Activated CD8-positive, alpha-beta T cell treated with anti-CD3 and anti-CD28 coated beads for 36 hours (primary cell): ENCODE measurements at places on chromosomes 16 and 17.

- H3K27me3 ChIP-seq = no peaks in the 10 kb centered on the region
- H3K36me3 ChIP-seq = peaks cover 23% of the 10 kb centered on the region
- DNase-seq = no peak
- peak overlapping the region; percentile 45 for H3K4me3 ChIP-seq
- H3K4me1 ChIP-seq = peaks cover 73% of the 10 kb centered on the region
Observed at GRCh38 chr17:40345161-40345993, 19.2 kb downstream of the GJD3 start.

GRCh38 chr16:13036600-13036999, 135.2 kb downstream of the SHISA9 start:
- H3K36me3 ChIP-seq = no peaks in the 10 kb centered on the region
- peak; percentile 52 for DNase-seq
- no peak overlapping the region for H3K4me3 ChIP-seq
- H3K27ac ChIP-seq = no peak overlapping the region

DNA sequence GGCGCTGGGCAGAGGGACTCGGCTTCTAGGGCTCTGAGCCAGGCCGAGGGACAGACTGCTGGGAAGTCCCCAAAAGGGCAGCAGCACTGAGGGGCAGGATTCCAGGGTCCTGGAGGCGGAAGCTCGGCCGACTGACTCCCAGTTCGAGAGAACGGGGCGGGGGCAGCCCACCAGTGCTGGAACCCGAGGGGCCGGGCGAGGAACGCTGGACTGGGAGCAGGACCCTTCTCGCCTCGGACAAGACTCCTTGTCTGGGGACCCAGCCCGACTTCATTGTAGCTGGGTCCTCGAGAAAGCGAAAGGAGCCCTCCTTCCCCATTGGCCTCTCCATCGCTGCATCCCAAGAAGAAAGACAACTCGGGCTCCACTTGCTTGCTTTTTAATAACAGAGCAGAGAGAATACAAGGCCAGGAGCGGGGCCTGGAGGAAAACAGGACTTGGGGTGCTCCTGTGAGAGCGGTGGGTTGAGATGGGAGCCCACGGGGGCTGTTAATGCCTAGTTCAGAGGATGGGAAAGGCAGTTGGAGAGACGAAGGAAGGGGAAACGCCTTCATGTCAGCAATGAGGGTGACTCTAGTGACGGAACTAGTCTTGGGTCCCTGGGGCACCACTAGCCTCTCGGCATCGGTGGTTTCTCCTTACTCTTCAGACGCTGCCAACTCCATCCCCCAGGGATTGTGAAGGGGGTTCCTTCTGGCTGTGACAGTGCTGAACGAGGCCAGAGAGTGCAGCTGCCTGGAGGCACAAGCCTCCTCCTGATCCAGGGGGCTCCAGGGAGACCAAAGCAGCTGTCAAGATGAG, 492 bp upstream of the CAMTA2 start:
- DNase-seq = peak; percentile 21
- peak overlapping the region; percentile 85 for H3K4me3 ChIP-seq
- H3K36me3 ChIP-seq = peaks cover 21% of the 10 kb centered on the region
- no peaks in the 10 kb centered on the region for H3K27me3 ChIP-seq
- H3K27ac ChIP-seq = peak overlapping the region; percentile 92
- peaks cover 30% of the 10 kb centered on the region for H3K4me1 ChIP-seq

GRCh38 chr17:51064061-51064735, 56.5 kb downstream of the SPAG9 start:
- peaks cover 17% of the 10 kb centered on the region for H3K4me1 ChIP-seq
- no peak overlapping the region for H3K4me3 ChIP-seq
- no peaks in the 10 kb centered on the region for H3K27me3 ChIP-seq
- no peaks in the 10 kb centered on the region for H3K36me3 ChIP-seq
- H3K27ac ChIP-seq = no peak overlapping the region

DNA sequence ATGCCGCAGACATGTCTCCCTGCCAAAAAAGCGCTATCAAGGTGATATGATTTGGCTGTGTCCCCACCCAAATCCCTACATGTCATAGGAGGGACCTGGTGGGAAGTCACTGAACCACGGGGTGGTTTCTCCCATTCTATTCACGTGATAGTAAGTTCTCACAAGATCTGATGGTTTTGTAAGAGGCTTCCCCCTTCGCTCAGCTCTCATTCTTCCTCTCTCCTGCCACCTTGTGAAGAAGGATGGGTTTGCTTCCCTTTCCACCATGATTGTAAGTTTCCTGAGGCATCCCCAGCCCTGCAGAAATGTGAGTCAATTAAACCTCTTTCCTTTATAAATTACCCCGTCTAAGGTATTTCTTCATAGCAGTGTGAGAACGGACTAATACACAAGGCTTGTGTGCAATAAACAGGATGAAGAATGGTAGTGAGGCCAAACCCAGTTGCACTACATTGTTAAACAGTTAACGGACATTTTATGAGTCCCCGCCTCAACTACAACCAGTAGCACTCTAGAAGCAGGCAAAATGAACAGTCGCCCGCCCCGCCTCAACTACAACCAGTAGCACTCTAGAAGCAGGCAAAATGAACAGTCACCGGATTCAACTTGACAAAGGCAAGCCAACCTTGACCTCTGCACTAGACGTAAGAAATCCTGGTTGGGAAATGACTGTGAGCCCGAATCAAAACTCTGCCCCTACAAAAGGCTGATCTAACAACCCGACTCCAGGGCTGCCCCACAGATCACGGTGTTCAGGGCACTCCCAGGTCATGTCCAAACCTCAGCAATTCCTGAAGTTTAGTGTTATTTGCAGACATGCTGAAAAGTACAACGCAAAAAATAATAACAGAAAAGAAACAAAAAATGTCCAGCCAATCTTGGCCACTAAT, 26.3 kb downstream of the VPS53 start:
- DNase-seq = no peak
- peaks cover 23% of the 10 kb centered on the region for H3K36me3 ChIP-seq
- no peak overlapping the region for H3K27ac ChIP-seq
- H3K4me1 ChIP-seq = no peaks in the 10 kb centered on the region

DNA sequence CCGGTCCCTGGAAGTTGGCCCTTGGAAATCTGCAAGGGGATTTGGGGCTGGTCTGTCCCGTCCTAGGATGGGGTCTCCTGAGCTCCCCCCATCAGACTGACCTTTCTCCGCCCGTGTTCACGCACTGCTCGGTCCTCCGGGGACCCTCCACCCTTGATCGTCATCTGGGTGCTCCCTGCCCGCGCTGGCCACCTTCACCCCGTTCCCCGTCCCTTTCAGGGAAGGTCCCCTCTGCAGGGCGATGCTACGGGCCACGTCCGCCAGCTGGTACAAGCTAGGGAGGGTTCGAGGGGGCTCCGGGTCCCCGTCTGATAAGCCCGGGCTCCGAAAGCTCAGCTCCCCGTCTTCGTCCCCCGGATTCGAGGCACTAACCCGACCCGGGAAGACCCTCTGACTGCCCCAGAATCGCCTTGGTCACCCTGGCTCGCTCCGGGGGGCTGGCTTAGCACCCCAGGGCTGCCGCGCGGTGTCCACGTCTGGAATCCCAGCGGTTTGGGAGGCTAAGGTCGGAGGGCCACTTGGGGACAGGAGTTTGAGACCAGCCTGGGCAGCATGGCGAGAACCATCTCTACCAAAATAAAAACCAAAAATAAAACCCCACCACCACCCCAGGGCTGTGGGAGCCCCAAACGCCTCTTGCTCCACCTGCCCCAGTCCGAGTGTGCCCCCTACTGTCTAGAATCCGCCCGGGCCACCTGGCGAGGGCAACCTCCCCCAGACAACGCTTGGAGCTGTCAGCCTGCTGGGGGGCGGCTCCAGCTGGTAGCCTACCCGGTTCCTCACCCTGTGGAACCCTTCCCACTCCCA, 1.1 kb upstream of the SLC43A2 start:
- peak overlapping the region; percentile 26 for H3K27ac ChIP-seq
- peaks cover 11% of the 10 kb centered on the region for H3K4me1 ChIP-seq
- no peaks in the 10 kb centered on the region for H3K36me3 ChIP-seq
- peak overlapping the region; percentile 75 for H3K4me3 ChIP-seq
- peaks cover 8% of the 10 kb centered on the region for H3K27me3 ChIP-seq
- peak; percentile 93 for DNase-seq

- H3K27me3 ChIP-seq = peaks cover 2% of the 10 kb centered on the region
- no peak for DNase-seq
- H3K36me3 ChIP-seq = peaks cover 34% of the 10 kb centered on the region
- peaks cover 23% of the 10 kb centered on the region for H3K4me1 ChIP-seq
- H3K27ac ChIP-seq = peak overlapping the region; percentile 90
- peak overlapping the region; percentile 95 for H3K4me3 ChIP-seq
Observed at GRCh38 chr17:49414271-49414621, 436 bp downstream of the PHB1 start.

GRCh38 chr17:45992175-45992574, 6.9 kb upstream of the STH start:
- no peaks in the 10 kb centered on the region for H3K4me1 ChIP-seq
- no peaks in the 10 kb centered on the region for H3K27me3 ChIP-seq

DNA sequence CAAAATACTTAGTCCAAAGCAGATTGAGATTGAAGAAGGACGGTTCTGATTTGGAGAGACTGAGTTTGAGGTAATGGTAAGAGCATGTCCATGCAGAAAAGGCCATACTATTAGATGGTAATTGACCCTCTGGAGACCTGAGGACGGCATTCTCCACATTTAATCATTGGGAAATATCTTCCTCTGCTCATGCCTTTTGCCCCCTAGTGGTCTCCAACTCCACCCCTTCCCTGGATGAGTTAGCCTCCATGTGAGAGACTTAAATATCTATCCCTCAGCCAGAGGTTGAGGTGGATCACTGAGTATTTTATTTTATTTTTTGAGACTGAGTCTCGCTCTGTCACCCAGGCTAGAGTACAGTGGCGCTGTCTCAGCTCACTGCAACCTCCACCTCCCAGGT, 10.4 kb upstream of the OR3A1 start:
- no peak overlapping the region for H3K27ac ChIP-seq
- peaks cover 2% of the 10 kb centered on the region for H3K27me3 ChIP-seq
- DNase-seq = no peak

- peaks cover 1% of the 10 kb centered on the region for H3K4me1 ChIP-seq
- no peaks in the 10 kb centered on the region for H3K27me3 ChIP-seq
- no peak for DNase-seq
- no peaks in the 10 kb centered on the region for H3K36me3 ChIP-seq
Observed at GRCh38 chr16:78607465-78607864, 508.0 kb downstream of the WWOX start.

GRCh38 chr16:67528870-67529581, 397 bp downstream of the RIPOR1 start:
- H3K4me1 ChIP-seq = peaks cover 15% of the 10 kb centered on the region
- peaks cover 27% of the 10 kb centered on the region for H3K27me3 ChIP-seq
- H3K27ac ChIP-seq = no peak overlapping the region
- H3K36me3 ChIP-seq = no peaks in the 10 kb centered on the region
- peak overlapping the region; percentile 68 for H3K4me3 ChIP-seq

- peaks cover 5% of the 10 kb centered on the region for H3K36me3 ChIP-seq
- no peak overlapping the region for H3K4me3 ChIP-seq
- no peak for DNase-seq
- H3K4me1 ChIP-seq = peaks cover 12% of the 10 kb centered on the region
- H3K27ac ChIP-seq = no peak overlapping the region
- no peaks in the 10 kb centered on the region for H3K27me3 ChIP-seq
Observed at GRCh38 chr17:57401556-57402488, 145.5 kb downstream of the MSI2 start.

- peaks cover 11% of the 10 kb centered on the region for H3K36me3 ChIP-seq
- no peak overlapping the region for H3K27ac ChIP-seq
- no peaks in the 10 kb centered on the region for H3K4me1 ChIP-seq
- DNase-seq = no peak
- H3K27me3 ChIP-seq = peaks cover 1% of the 10 kb centered on the region
- no peak overlapping the region for H3K4me3 ChIP-seq
Observed at GRCh38 chr17:55177855-55178217, 86.9 kb upstream of the HLF start.

GRCh38 chr17:75630071-75630917, 2.9 kb upstream of the SMIM5 start:
- peaks cover 4% of the 10 kb centered on the region for H3K4me1 ChIP-seq
- H3K4me3 ChIP-seq = no peak overlapping the region
- H3K36me3 ChIP-seq = no peaks in the 10 kb centered on the region
- no peaks in the 10 kb centered on the region for H3K27me3 ChIP-seq
- H3K27ac ChIP-seq = no peak overlapping the region

- peaks cover 22% of the 10 kb centered on the region for H3K36me3 ChIP-seq
- peak overlapping the region; percentile 71 for H3K27ac ChIP-seq
- peak; percentile 54 for DNase-seq
Observed at GRCh38 chr16:66605177-66605978, 874 bp downstream of the CMTM3 start.

DNA sequence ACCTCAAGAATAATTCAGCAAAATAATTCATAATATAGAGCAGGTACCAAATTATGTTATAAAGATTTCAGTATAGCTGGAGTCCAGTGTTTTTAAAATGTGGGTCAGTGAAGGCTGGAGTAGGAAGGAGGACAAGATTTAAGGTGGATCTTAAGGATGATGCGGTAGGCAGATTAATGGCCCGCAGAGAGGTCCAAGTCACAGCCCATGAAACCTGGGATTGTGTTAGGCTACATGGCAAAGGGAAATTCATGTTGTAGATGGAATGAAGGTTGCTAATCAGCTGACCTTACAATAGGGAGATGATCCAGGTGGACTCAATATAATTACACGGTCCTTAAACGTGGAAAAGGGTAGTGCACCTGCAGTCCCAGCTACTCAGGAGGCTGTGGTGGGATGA, 6.2 kb upstream of the IRF8 start:
- peaks cover 34% of the 10 kb centered on the region for H3K4me1 ChIP-seq
- DNase-seq = no peak
- no peaks in the 10 kb centered on the region for H3K27me3 ChIP-seq
- H3K4me3 ChIP-seq = no peak overlapping the region
- H3K36me3 ChIP-seq = no peaks in the 10 kb centered on the region
- no peak overlapping the region for H3K27ac ChIP-seq

- H3K36me3 ChIP-seq = no peaks in the 10 kb centered on the region
- H3K4me3 ChIP-seq = no peak overlapping the region
- peaks cover 12% of the 10 kb centered on the region for H3K27me3 ChIP-seq
Observed at GRCh38 chr16:49886554-49887094, 30.7 kb upstream of the ZNF423 start.

- H3K27me3 ChIP-seq = peaks cover 6% of the 10 kb centered on the region
- no peaks in the 10 kb centered on the region for H3K36me3 ChIP-seq
- no peak overlapping the region for H3K27ac ChIP-seq
- H3K4me1 ChIP-seq = peaks cover 9% of the 10 kb centered on the region
- H3K4me3 ChIP-seq = no peak overlapping the region
Observed at GRCh38 chr16:26649381-26650045, 417.2 kb upstream of the C16orf82 start.
